Esophagus squamous epithelium (tissue), 5 donors: ENCODE measurements at places on chromosomes 3 and 15. TPM values are rescaled to one million over a fixed set of nuclear protein-coding genes. Genes with fewer than 3 reads are reported as not detected.

- no peak for DNase-seq
- H3K4me3 ChIP-seq: no peak overlapping the region
- H3K27me3 ChIP-seq: no peaks in the 10 kb centered on the region
- no peak overlapping the region for H3K27ac ChIP-seq
- H3K36me3 ChIP-seq: no peaks in the 10 kb centered on the region
Measured at GRCh38 chr15:64596701-64597476, 136.5 kb downstream of the ZNF609 start.

- DNase-seq: no peak
- H3K4me1 ChIP-seq: peaks cover 66% of the 10 kb centered on the region
- peaks cover 24% of the 10 kb centered on the region for H3K36me3 ChIP-seq
Measured at GRCh38 chr15:84761607-84762131, 13.3 kb downstream of the ZNF592 start.

DNA sequence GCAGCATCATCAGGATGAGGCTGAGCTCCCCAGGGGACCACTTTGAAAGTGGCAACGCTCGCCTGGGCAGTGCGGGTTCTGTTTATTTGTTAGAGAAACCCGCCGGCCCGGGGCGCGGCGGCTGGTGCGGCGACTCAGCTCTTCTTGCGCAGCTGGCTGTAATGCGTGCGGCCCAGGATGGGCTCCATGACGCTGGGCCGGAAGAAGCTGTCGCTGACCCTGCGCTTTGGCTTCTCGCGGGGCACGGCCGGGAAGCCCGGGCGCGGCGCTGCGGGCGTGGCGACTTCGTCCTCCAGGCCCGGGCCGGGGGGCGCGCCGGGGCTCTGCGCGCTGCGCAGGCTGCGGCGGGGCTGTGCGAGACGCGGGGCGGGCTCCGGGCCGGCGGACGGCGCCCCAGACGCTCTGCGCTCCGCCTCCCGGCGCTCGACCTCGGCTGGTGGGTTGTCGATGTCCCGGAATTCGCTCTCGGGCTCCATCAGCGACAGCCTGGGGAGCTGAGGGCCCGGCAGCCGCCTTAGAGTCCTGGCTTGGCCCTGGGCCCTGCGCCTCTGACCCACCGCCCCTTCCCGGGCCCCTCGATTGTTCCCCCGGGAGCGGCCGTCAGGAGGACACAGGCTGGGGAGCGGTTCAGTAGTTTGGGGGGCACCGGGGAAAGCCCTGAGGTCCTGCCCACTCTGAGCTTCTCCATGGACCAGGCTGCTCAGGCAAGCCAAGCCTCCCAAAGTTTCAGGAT lies 10.3 kb upstream of the KIF7 start:
- H3K4me1 ChIP-seq: peaks cover 11% of the 10 kb centered on the region
- H3K27ac ChIP-seq: peak overlapping the region; percentile 75

DNA sequence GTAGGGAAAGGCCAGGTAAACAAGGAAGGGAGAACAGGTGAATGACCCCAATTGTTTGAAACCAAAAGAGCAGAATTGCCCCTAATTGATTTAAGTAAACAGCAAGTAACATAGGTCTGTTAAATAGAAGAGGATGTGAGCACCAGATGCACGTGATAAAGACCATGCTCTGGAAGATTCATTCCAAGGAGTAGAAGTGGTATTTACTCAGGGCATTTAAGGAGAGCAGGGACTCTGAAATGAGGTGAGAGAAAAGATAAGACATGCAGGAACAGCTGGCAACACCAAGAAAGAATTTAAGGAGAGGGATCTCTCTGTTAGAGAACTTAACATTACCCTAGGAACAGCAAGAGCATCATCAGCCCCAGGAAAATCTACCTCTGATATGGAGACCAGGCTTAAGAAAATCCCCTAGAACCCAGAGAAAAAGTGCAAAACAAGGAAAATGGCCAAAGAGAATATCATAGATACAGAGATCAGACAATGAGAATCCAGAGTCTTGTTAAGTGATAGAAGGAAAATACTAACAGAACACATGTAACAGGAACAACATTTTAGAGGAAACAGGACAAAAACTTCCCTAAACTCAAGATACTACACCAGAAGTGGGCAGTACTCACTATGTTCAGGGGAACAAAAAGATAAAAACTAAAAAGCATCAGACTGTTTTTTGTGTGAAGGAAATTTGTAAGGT lies 6.4 kb downstream of the NUDT16 start:
- H3K27ac ChIP-seq: no peak overlapping the region
- DNase-seq: no peak

Gene C3orf80
- 13.2 TPM for total RNA-seq

Gene SAXO2
- total RNA-seq: not detected

Gene STT3B
- 85.1 TPM for total RNA-seq
